ENCODE measurements at places on chromosomes 2 and 18.

GRCh38 chr2:85503168-85503850 is 35.7 kb upstream of the MAT2A start:
- peak; percentile 45 for DNase-seq

- DNase-seq = no peak
Measured at GRCh38 chr2:73297586-73297985, 4.2 kb upstream of the EGR4 start.

- DNase-seq = no peak
Measured at GRCh38 chr2:105141099-105141614, 100.4 kb upstream of the GPR45 start.

DNA sequence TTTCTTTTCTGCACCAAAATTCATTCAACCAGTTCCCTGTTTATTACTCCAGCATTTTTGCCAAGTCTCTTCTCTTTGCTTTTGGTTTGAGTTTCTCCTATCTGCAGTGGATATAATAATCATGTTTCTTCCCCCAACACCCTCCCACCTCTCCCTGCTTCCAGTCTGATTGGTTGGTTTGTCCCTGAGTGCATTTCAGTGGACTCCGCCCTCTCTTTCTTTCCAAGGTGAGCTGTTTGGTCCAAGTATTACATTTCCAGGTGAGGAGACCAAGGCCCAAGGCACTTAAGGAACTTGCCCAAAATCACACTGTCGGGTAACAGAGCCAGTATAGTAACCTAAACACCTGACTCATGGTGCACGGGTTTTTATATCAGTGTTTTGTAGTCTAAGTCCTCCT is 17.7 kb downstream of the MRO start:
- no peak for DNase-seq

- DNase-seq = no peak
Measured at GRCh38 chr2:8059255-8059654, 622.6 kb upstream of the ID2 start.
